ENCODE measurements at places on chromosomes 12 and 14. TPM values are rescaled to one million over a fixed set of nuclear protein-coding genes. Genes with fewer than 3 reads are reported as not detected.
A peak's percentile ranks its signal among the peaks of the same experiment; 100 is the strongest.

- no peaks in the 10 kb centered on the region for H3K36me3 ChIP-seq
- DNase-seq: no peak
- H3K4me3 ChIP-seq: no peak overlapping the region
- no peaks in the 10 kb centered on the region for H3K27me3 ChIP-seq
- H3K4me1 ChIP-seq: peaks cover 5% of the 10 kb centered on the region
These were observed 196.5 kb downstream of the SLC41A2 start for GRCh38 chr12:104761611-104762010.

SIX6 gene
- total RNA-seq: not detected

DNA sequence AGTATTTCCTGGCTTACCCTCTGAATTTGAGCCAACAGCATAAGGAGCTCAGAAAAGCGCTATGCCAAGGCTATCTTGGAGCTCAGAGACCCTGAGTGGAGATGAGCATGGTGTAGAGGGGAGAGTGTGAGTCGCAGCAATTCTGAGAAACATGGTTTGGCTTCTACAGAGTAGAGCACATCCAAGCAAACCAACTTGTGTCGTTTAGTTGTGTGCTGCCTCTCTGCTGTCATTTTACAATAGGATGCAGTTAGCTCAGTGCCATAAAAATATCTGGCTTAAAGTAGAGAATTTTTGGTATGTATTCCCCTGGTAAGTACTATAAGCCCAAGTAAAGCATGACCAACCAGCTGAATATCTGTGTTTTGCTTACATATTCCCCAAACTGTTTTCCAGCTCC is 249.2 kb downstream of the TRHDE start:
- H3K4me1 ChIP-seq: no peaks in the 10 kb centered on the region
- H3K36me3 ChIP-seq: no peaks in the 10 kb centered on the region
- DNase-seq: no peak

LMO3 gene
- 0.50 TPM for total RNA-seq

- H3K27ac ChIP-seq: no peak overlapping the region
- no peak for DNase-seq
- no peaks in the 10 kb centered on the region for H3K27me3 ChIP-seq
- H3K36me3 ChIP-seq: no peaks in the 10 kb centered on the region
These were observed 30.8 kb upstream of the RESF1 start for GRCh38 chr12:31928246-31929026.

DNA sequence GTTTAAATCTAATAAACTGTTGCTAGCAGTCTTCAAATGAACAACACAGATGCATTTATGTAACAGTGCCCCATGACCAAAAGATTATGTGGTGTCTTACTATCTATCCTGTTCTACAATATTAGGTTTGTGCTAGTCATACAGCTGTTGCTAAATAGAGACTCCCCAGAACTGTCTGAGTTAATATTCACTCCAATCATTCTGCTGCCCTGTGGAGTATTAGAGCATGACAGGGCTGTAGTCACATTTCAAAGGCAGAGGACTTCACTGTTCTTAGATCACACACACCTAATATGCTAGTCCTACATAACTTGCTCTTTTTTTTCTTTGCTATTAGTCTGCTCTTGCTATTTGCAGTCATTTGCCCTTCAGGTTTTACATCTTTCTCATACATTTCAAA is 157.6 kb upstream of the MDGA2 start:
- no peak overlapping the region for H3K4me3 ChIP-seq
- H3K27ac ChIP-seq: no peak overlapping the region
- no peaks in the 10 kb centered on the region for H3K36me3 ChIP-seq

DNA sequence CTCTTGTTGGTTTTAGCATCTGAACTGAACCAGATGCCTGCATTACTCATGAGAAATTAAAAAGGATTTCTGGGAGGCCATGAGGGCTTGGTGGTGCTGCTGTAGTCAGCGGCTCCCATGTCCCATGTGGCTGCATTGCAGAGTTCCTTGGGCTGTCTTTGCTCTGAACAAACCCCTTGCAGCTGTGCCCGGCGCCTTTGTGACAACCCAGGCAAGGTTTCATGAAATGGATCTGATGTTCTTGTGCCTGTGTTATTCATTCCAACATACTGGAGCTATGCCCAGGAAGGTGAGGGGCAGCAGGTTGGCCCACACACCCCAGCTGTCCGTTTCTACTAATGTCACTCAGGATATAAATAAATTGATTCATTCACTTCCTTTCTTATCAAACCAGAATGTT is 40.8 kb downstream of the TGFB3 start:
- H3K36me3 ChIP-seq: no peaks in the 10 kb centered on the region
- H3K4me1 ChIP-seq: no peaks in the 10 kb centered on the region
- DNase-seq: peak; percentile 11
- H3K27ac ChIP-seq: no peak overlapping the region

GRCh38 chr14:22819151-22819988 is 4.1 kb upstream of the SLC7A7 start:
- peaks cover 10% of the 10 kb centered on the region for H3K4me1 ChIP-seq
- no peaks in the 10 kb centered on the region for H3K36me3 ChIP-seq
- DNase-seq: peak; percentile 85
- H3K4me3 ChIP-seq: peak overlapping the region; percentile 16

DNA sequence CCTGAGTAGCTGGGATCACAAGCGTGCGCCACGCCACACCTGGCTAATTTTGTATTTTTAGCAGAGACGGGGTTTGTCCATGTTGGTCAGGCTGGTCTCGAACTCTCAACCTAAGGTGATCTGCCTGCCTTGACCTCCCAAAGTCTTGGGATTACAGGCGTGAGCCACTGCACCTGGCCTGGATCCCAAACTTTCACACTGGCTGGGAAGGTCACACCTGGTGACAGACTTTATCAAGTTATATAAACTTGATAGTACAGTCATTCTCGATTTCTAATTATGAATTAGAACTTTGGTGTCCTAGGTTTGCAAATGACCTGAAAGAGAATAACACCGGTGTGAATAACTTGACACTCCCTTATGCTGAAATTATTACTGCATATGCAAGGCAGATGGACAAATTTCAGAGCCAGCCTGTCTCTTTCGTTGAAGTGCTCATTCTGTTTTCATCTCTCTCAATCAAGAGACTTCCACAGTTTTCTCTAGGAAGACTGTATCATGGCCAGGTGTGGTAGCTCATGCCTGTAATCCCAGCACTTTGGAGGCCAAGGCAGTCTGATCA is 5.9 kb downstream of the PLBD1 start:
- no peaks in the 10 kb centered on the region for H3K36me3 ChIP-seq
- H3K27me3 ChIP-seq: no peaks in the 10 kb centered on the region
- no peak overlapping the region for H3K27ac ChIP-seq
- no peaks in the 10 kb centered on the region for H3K4me1 ChIP-seq
- DNase-seq: no peak

- H3K27ac ChIP-seq: no peak overlapping the region
- peak; percentile 53 for DNase-seq
- H3K4me1 ChIP-seq: no peaks in the 10 kb centered on the region
- no peaks in the 10 kb centered on the region for H3K27me3 ChIP-seq
- no peak overlapping the region for H3K4me3 ChIP-seq
These were observed 70.4 kb downstream of the RPL10L start for GRCh38 chr14:46581036-46581671.

GRCh38 chr14:59018460-59018859 is 170.0 kb upstream of the DAAM1 start:
- DNase-seq: no peak
- no peaks in the 10 kb centered on the region for H3K36me3 ChIP-seq
- no peak overlapping the region for H3K27ac ChIP-seq
- H3K4me3 ChIP-seq: no peak overlapping the region

DNA sequence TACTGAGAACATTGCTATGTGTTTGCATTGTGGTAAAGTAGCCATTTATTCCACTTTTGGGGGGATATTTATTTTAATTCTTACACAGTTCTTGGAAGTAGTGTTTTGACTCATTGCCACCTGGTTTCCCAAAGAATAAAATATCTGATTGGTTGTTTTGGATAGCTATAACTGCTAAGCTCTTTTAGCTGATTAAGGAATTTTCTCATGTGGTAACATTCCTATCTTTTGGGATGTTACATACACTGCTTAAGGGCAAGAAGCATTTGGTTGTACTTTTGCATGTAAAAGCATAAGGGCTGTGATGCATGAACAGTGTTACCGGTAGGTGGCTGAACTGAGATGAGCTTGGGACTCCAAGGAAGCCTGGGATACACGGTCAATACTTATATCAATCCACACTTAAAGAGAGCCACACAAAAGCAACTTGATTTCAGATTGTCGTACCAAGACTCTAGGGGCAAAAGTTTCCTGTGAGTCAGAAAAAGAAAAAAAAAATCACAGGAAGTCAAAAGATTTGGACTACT is 71.4 kb upstream of the PRKD1 start:
- H3K4me1 ChIP-seq: no peaks in the 10 kb centered on the region
- DNase-seq: no peak
- no peaks in the 10 kb centered on the region for H3K27me3 ChIP-seq

PMCH gene
- not detected for total RNA-seq

DNA sequence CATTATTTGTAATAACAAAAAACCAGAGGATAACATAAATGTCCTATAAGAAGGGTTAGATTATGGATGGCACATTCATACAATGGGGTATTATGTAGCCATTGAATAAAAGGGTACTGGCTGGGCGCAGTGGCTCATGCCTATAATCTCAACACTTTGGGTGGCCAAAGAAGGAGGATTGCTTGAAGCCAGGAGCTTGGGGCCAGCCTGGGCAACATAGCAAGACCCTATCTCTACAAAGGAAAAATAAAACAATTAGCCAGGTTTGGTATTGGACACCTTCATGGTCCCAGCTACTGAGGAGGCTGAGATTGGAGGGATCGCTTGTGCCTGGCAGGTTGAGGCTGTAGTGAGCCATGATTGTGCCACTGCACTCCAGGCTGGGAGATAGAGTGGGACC is 14.8 kb downstream of the PTPN11 start:
- H3K36me3 ChIP-seq: no peaks in the 10 kb centered on the region
- DNase-seq: no peak
- H3K27me3 ChIP-seq: no peaks in the 10 kb centered on the region
- no peaks in the 10 kb centered on the region for H3K4me1 ChIP-seq

LTB4R2 gene
- 1.8 TPM for total RNA-seq

GLIPR1L1 gene
- total RNA-seq: not detected

DNA sequence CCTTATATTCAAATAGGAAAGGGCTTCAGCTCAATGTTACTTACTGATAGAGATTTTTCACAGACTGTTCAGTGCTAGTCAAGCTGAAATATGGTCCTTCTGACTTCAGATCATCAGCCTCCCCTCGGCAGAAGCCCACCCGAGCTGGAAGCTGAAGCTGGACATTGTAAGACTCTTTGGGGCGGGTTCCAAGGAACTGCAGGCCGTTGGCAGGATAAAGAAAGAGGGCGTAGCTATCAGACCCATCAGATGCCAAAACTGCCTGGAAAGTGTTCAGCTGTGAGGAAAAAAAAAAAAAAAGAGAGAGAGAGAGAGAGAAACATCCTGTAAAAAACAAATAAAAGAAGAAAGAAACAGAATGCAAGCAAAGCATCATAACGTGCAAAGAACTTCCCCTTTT is 8.8 kb downstream of the NID2 start:
- peaks cover 17% of the 10 kb centered on the region for H3K36me3 ChIP-seq
- peak; percentile 73 for DNase-seq
- H3K4me1 ChIP-seq: peaks cover 29% of the 10 kb centered on the region
- no peak overlapping the region for H3K27ac ChIP-seq

DNA sequence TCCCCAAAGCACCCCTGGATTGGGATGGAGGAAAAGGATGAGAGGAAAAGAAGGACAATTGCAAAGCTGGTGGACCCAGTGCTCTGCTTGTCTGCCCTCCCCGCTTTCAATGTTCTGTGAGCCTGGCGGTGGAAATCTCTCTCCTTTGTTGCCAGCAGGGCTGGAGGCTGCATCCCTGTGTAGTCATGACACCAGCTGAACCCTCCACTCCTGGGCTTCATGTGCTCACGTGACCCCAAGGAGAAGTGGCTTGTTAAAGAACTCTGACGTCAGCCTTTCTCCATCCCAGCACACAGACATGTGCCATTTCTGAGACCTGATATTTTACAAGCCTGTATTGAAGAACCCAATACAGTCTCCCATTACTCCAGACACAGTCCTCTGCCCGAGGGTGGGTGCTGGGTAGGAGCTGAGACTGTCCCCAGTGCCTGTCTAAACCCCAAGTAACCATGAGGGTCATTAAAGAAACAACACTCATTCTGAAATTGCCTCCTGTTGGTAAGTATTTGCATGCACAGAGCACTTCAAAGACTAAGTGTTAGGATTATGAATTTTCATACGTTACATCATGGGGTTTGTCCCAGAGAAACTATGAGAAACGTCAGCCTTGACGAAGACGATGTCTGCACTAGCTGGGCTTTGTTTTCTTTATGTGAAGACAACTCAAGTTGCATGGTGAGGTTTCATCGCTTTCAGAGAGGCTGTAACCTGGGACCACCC is 21.7 kb downstream of the GALNT16 start:
- H3K4me3 ChIP-seq: no peak overlapping the region
- no peak overlapping the region for H3K27ac ChIP-seq
- no peaks in the 10 kb centered on the region for H3K36me3 ChIP-seq
- H3K4me1 ChIP-seq: no peaks in the 10 kb centered on the region
- no peak for DNase-seq

Data from fibroblast of lung (primary cell).